ENCODE measurements at places on chromosomes 3 and 15.
A peak's percentile ranks its signal among the peaks of the same experiment; 100 is the strongest.

DNA sequence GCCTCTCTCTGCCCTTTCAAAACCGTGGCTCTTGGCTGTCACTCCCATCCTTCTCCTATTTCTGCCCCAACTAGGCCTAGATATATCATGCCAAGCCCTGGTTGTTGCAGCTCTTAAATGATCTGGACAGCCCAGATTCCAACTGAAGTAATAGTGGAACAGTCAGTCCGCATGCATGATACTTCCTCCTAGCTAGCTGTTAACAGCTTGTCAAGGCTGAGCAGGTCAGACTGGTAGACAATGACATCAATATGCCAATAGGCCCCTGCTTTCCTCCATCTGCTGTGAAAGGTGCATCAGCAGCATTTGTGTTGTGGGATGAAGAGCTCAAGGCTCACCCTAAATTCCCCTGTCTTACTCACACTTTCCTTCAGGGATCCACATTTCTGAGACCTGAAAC is 527.7 kb upstream of the TGFBR2 start:
- no peak for DNase-seq

- no peak for DNase-seq
Observed at GRCh38 chr3:173865900-173866498, 468.5 kb downstream of the NLGN1 start.

DNA sequence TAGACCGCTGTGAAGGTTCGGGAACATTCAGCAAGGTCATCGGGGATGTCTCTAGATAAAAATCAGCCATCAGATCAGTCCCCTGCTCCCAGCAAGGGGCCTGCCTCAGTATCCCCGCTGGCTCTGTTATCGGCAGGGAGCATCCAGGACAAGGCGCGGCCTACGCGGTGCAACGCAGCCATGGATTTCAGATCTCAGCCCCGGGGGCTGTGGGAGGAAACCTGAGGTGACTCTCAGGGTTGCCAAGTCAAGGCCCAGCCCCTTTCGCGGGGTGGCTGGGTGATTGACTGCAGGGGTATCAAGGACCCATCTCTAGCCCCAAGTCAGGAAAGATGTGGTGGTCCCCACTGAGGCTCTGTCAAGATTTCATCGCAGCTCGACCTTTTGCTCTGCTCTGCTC is 23.1 kb upstream of the CD47 start:
- DNase-seq, result no peak

GRCh38 chr3:81470524-81471278 is 290.7 kb downstream of the GBE1 start:
- no peak for DNase-seq

- no peak for DNase-seq
Observed at GRCh38 chr3:142962520-142963233, 797 bp downstream of the PAQR9 start.

DNA sequence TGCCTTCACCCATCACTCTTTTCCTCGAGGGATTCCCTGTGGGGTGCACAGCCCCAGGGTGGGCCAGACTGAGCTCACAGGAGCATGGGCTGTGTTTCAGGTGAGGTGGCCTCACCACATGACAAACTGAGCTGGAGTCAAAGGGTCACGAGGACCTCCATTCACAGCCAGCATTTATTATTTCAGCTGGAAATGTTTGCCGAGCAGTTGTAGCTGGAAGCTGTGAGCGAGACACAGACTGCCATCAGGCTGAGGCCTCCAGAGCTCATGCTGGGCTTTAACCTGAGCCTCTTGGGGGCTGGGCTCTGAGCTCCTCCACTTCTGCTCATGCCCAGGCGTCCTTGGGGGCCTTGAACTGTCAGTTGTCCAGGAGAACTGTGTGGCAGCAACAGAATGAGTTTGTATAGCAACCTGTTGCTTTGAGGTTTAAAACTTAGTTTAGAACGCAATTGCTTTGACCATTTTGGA is 57.5 kb downstream of the FLNB start:
- DNase-seq, result no peak

DNA sequence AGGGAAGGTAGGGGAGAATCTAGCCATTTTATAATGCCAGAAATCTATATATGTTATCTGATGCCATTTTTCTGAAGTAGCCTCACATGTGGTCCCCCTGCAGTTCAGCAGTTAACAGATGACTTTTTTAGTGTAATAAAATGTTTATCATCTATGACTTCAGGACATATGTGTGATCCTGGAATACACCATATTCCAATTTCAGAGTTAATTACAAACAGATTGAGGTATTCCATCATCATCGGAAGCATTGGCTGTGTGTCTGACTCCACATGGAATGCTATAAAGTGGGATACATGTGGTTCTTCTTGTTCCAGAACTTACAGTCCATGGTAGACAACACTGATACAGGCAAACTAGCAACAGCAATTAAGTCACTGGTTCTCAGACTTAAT is 45.9 kb upstream of the LIMD1 start:
- no peak for DNase-seq

DNA sequence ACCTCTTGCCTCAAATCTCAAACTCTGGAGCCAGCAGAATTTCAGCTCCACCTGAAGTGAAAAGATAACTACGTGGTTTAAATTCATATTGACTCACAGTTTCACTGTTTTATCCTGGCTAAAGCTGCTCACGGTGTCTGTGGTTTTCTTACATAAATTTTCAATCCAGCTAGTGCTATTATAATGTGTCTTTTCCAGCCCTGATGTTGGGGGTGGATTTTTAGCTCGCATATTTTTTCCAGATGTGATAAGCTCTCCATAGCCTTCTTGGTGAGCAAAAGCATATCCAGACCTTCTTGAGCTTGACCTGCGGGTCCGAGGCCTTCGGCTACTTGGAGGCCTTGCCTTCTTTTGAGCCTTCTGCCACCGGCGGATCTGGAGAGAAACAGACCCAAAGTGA is 239.3 kb downstream of the DTWD1 start:
- DNase-seq, result no peak

- DNase-seq, result no peak
Observed at GRCh38 chr3:85068911-85069310, 110.1 kb downstream of the CADM2 start.

DNA sequence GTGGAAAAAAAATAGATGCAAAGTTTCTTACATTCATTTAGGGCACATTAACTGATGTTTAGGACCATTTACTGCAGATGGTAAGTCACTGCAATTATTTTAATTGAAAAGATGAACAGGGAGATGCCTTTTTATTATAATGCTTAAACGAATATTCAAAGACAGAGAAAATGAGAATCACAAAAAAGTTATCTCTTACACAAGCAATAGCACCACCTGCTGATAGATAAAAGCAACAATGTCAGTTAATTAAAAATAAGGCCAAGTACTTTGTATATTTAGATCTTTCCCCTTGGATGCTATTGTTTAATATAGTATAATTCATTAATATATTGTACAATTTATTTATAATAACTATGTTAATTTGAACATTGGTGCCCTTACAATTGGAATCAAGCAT is 55.9 kb downstream of the IFT80 start:
- peak; percentile 54 for DNase-seq

GRCh38 chr15:65338823-65339222 is 34.3 kb downstream of the RNU5B-1 start:
- DNase-seq, result no peak

DNA sequence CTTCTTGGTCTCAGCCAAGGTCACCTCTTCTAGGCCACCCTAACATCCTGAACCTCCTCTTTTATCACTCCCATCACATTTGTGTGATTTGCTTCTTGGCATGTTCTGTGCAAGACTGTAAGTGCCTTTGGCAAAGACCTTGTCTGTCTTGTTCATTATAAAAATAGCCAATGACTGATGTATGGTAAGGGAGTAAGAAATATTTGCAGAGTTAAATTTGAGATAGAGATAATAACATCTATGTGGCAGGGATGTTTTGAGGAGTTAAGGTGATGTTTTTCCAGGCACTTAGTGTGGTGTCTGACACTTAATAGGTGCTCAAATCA is 202.3 kb downstream of the CADPS start:
- DNase-seq, result no peak

DNA sequence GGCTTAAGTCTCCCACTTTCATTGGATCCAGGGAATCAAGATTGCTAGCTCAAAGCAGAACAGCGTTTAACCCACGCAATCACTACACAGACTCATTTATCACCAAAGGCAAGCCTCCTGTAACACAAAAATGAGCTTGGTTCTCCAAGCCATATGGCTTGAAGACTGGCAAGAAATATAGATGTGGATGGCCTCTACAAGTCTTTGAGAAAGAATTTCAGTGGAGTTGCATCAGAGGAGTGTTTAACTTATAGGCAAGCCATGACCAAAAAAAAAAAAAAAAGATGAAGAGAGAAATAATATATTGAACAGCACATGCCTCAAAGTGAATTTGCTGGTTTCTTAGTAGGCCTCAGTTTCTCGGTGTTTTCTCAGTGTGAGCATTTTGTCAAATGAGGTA is 27.3 kb downstream of the PDZRN3 start:
- DNase-seq, result no peak

DNA sequence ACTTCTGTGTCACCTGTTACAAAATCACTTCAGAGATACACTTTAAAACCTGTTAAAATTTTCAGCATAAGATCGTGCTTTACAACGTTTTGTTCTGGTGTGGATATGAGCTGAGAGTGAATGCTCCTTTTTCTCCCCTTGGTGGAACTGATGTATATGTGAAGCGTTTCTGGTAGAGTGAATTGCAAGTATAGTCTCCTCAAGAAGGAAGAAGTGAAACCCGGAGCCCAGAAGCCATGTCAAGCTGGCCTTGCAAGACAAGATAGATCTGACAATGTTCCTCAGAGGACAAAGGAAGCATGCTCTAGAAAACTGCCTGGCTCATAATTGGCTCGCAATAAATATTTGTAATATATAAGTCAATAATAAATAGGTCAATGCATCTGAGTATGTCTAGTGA is 23.6 kb downstream of the SERPINI2 start:
- no peak for DNase-seq

GRCh38 chr3:136311968-136312367 is 61.8 kb downstream of the PCCB start:
- DNase-seq, result no peak

GRCh38 chr3:184954251-184954650 is 142.3 kb downstream of the VPS8 start:
- no peak for DNase-seq

DNA sequence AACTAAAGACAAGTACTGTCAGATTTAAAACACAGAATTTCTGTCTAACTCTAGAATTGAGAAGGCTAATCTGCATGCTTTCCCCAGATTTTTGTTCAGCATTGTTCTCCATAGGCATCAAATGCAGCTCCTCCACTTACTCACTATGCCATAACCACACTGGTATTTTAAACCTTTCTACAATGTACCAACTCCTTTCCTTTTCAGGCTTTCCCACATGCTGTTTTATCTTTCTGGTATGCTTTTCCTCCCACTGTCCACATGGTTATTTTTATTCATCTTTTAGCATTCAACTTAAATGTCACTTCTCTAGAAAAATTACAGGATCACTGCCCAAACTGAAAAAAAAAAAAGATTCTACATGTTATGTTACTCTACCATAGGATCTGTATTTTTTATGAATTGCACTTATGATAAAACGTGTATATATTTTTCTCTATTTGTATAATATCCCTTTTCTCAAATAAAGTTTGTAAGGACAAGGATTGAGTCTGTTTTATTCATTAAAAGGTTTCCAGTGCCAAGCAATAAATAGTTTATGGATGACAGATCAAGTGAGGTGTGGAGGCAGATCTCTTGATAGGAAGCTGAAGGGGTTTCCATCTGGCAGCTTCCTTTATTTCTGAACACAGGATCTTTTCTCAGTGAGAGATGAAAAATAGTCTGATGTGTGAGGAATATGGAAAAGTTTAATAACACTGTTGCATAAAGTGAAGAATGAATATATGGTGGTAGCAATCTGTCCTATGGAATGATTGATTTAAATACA is 1064.5 kb downstream of the ZPLD1 start:
- no peak for DNase-seq

GRCh38 chr15:31102039-31102321 is 455 bp upstream of the TRPM1 start:
- no peak for DNase-seq

DNA sequence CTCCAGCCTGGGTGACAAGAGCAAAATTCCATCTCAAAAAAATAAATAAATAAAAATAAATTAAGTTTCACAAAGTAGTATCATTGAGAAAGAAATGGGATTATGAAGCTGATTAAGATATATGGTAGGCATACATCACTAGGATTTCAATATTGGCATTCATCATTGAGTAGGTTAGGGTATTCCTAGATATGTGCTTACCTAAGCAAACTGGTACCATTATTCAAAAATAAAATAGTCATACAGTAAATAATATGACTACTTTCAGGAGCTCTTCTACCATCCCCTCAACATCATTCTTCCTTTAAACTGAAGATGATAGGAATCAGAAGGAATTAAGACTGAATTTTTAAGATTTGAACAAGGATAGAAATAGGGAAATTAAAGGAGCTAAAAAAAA is 66.6 kb downstream of the FRMD5 start:
- DNase-seq, result no peak

- no peak for DNase-seq
Observed at GRCh38 chr15:77475001-77475400, 54.3 kb downstream of the HMG20A start.

- no peak for DNase-seq
Observed at GRCh38 chr3:132396255-132396654, 21.0 kb upstream of the DNAJC13 start.

GRCh38 chr15:23503980-23504379 is 56.9 kb upstream of the GOLGA6L2 start:
- no peak for DNase-seq

DNA sequence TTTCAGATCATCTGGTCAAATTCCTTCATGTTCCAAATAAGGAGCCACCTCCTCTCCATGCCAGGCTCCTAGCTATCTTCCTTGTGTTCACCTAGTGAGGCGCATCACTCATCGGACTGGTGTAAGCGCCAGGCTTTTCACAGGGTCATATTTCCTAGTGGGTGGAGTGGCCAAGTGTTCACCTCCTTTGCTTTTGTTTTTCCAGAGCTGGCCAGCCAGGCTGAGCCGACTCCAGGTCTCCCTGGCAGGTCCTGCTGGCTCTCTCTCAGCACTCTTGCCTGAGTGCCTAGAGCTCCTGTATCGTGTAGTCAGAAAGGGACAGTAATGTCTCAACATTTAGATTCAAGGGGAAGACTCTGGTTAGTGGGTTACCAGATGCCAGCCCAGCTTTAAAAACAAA is 31.0 kb downstream of the HEG1 start:
- no peak for DNase-seq

- no peak for DNase-seq
Observed at GRCh38 chr15:96053781-96054428, 276.6 kb upstream of the NR2F2 start.

GRCh38 chr3:154973851-154974250 is 106.3 kb upstream of the MME start:
- DNase-seq, result no peak

DNA sequence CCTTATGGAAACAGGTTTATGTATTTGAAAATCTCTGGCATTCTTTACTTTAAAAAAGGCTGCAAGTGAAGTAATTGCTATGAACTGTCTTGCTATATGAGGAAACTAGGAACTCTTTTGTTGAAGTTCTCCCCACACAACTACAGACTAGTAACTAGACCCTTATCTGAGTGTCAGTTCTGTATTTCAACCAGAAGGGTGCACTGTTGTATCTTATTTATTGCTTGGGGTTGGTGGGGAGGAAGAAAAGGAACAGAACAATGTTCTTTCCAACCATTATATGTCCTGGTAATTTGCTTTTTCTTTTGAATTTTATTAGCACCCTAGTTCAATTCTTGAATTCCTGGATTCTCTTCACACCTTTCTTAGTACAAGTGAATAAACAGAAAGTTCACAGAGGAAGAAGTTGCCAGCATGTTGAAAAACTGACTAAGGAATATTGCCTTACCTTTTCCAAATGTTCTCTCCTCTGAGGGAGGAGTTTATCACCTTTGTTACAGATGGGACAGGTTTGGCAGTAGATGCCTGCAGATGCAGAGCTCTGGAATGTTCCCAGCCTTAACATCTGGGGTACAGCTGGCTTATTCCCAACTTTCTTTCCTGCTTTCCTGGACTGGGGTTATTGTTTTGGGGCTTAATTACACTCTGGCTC is 162.4 kb upstream of the CFAP20DC start:
- peak; percentile 33 for DNase-seq
